Hindlimb muscle (tissue), 1 donor: ENCODE measurements at places on chromosomes 13 and 19. TPM values are rescaled to one million over a fixed set of nuclear protein-coding genes. Genes with fewer than 3 reads are reported as not detected.

URAD gene
- not detected for polyA plus RNA-seq

OR7D2 gene
- polyA plus RNA-seq, result 0.06 TPM

PALM3 gene
- 0.45 TPM for polyA plus RNA-seq

GRCh38 chr19:17245535-17245984 lies at the start of gene NR2F6:
TSS of gene NR2F6 (minus strand) at chr19:17245919. CDS start at chr19:17245220, 699 bp downstream.
- DNase-seq, result no peak

LGALS4 gene
- 1.5 TPM for polyA plus RNA-seq

- no peak for DNase-seq
These were observed 1017.6 kb downstream of the PCDH9 start for GRCh38 chr13:66212511-66212910.
